ENCODE measurements at places on chromosomes 13 and 19.

GRCh38 chr13:50740052-50740741 lies 103.3 kb downstream of the DLEU7 start:
- DNase-seq: no peak

DNA sequence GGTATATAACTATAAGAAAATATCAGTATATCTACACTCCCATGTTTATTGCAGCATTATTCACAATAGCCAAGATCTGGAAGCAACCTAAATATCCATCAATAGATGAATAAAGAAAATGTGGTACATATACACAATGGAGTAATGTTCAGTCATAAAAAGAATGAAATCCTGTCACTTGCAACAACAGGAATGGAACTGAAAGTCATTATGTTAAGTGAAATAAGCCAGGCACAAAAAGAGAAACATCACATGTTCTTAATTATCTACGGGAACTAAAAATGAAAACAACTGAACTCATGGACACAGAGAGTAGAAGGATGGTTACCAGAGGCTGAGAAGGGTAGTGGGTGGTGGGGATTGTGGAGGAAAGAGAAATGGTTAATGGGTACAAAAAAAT lies 665.2 kb downstream of the TBC1D4 start:
- DNase-seq: no peak

GRCh38 chr19:9189535-9189934 lies 10.8 kb downstream of the OR7D2 start:
- DNase-seq: no peak

GRCh38 chr13:84903391-84903790 lies 895.8 kb downstream of the SLITRK6 start:
- no peak for DNase-seq

DNA sequence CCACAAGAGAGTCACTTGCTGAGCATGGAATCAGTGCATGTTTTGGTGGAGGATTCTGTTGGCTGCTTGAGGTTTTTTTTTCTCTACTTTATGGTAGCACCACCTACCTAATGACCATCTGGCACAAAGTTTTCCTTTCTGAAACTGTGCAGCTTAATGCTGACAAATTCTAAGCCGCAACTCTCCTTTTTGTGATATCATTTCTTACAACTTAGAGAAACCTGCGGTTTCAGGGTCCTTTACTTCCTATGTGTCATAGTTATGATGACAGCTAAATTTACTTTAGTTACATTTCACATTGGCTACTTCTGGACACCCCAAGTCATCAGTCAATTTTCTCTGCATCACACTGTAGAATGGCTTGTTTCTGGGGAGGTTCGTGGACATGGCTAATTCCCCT lies 115.4 kb upstream of the TMTC4 start:
- no peak for DNase-seq

- DNase-seq: no peak
Observed at GRCh38 chr19:39819786-39820185, 14.2 kb downstream of the DYRK1B start.

DNA sequence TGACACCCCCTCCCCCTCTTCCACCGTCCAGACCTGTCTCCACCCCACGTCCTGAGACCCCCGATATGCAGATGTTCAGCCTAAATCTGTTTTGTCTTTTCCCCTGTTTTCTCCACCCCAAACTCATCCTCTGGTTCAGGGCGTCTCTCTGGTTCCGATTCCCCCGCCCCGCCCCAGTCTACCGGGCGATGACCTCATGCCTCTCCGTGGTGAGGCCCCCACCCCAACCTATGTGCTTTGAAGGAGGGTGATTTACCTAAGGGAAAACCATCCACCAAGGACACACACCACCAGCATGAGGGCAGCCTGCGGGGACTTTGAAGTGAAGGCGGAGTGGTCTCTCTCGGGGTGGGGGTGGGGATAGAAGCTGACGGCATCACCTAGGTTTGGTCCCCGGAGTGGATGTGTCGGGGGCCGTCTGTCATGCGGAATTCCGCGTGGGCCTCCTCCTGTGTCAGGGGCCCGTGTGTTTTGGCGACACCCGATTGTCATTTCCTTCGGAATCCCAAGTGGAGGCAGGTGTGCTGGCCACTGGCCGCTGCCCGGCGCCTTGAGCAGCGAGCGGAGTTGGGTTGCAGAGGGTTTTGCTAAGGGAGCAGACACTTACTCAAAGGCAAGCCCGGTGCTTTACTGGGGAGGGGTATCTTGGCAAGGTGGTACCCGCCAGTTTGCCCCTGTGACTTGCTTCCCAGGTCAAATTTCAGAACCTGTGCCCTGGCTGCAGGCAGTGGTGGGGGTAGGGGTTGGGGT lies 1.4 kb downstream of the FZR1 start:
- DNase-seq: no peak

DNA sequence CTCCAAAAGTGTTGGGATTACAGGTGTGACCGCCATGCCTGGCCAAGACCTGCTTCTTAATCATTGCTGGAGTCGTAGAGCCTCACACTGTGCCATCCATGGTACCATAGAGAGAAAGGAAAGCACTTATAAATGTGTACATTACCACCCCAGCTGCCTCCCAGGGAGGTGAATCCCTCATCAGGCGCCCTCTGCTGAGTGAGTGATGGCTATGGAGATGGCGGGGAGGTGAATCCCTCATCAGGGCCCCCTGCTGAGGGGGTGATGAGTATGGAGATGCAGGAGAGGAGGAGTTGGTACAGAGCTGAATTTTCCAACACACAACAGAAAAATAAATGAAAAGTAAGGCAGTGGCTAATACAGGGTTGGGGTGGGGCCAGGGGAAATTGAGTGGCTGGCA lies 263.4 kb downstream of the UQCRFS1 start:
- DNase-seq: no peak

GRCh38 chr19:3950871-3951861 lies 18.3 kb downstream of the NMRK2 start:
- DNase-seq: no peak

DNA sequence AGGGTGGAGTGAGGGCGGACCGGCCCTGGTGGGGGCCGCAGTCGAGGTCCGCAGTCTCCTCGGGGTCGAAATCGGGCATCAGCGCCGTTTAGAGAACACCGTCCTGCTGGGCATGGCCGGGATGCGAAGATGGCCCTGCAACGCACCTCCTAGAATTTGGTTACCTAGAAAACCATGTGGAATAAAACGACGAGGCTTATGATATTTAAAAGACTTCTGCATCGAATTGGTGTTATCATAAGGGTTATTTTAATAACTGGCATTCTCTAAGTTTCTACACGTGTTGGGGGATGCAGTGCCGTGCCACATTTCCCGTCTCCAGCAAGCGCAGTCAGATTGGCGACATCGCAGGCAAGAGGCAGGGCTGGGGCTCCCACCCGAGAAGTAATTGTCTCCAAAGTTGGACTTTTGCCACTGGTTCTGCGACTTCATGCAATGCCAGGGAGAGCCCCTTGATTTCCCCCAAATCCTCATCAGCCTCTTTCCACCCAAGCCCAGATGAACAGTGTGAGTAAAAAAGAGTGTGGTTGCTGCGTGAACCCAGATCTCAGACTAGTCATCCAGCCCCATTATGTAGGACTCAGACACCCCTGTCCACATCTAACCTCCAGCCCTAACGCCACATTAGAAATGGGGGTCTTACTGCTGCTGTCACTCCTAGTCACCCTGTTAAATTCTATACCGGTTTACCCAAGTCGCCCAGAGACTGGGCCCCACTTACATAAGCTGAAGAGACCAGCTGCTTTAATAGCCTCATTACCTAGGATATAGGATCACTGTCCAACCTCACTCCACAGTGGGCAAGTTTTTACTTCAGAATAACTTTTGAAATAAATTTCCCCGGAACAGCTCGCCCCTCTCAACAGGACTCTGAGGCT lies 571 bp upstream of the DHRS12 start:
- DNase-seq: no peak

- DNase-seq: no peak
Observed at GRCh38 chr19:54209811-54210494, 9.3 kb downstream of the RPS9 start.

DNA sequence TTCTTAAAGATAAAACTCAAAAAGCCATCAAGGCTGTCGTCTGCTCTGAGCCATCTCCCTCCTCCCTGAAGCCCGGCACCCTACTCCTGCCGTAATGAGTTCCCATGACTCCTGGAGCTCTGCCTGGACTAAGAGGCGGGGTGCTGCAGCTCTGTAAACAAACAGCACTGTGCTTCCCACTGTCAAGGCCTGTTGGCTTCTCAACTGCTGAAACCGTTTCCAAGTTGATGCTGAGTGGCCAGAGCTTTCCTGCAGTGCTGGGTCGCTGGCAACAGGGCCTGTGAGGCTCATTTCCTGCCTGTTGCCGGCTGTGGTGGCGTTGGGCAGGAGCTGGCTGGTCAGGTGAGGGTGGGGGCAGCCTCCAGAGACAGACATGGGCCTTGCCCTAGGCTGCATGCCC lies 26.7 kb upstream of the ISYNA1 start:
- DNase-seq: peak; percentile 54

DNA sequence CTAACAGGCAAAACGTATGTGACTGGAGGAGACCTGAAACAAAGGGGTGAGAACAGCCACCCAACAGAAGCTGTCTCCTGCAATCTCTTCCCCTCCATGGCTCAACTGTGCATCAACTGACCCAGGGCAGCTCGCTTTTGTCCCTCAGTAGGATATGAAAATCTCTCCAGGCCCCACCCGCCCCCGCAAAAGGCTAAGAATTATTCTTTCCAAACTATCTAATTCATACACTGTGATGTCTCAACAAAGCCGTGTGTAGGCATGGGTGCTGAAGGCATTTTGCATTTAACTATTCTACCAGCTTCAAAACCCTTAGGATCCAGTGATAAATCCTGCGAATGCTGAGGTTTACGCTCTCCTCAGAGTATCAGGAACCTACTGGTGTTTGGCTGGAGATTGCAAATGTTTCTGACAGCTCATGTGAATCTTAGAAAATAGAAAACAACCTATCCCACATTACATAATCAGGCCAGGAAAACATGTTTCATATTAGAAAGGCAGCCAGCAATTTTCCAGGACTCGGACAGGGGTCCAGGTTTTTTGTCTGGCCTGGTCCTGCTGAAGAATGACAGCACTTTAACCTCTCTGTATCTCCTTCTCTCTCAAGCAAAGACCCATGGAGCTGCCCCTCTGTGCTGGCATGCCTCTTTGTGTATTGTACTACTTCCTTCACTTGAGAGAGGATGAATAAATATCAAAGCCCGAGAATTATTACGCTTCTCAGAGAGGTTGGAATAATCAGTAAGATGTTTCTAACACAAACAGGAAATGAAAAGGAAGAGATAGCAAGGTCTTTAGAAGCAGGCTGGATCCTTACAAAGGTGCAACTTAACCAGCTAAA lies 17.3 kb downstream of the DHRS12 start:
- no peak for DNase-seq

DNA sequence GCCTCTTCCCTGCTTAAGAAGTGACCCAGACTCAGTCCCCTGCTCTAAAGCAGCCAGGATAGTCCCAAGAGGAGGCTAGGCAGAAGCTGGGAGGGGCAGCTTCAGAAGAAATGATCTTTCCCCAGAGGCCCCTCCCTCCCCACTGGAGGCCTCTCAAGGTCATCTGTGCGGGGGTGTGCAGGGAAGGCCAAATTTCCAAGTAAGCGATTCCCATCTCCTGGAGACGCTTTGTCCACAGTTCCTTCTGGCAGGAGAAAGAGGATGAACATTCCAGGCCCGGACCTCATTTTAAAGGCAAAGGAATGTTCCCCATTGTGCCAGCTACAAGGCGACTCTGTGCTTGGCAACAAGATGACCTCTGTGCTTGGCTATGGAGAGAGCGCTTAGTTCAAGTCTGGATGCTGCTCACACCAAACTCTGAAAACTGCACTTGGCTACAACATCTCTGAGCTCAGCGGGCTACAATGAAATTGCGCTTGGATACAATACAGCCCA lies 23.5 kb downstream of the COL5A3 start:
- DNase-seq: peak; percentile 15

GRCh38 chr19:33713194-33713593 lies 83.5 kb upstream of the KCTD15 start:
- no peak for DNase-seq

GRCh38 chr13:70729369-70729768 lies 621.1 kb upstream of the KLHL1 start:
- no peak for DNase-seq

DNA sequence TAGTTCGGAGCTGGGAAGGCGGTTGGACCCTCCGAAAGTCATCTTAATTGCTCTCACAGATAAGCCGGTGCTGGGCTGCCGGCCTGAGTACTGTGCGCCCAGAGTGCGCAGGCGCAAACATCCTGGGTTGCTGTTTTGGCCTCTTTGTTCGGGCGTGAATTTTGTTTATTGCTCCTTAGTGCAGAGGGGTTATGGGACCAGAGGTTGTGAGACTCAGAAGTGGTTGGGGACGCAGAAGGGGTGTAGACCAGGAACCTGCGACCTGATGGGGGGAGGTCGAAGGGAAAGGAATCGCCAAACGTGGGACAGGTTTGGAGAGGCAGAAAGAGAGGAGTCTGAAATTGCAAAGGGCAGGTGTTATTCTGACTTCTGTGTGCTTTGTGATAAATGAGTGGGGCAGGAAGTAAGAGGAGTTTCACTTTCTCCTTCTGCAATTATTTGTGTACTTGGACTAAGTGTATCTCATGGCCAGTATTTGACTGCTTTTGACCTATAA lies 607 bp upstream of the ZNF566 start:
- DNase-seq: peak; percentile 74

DNA sequence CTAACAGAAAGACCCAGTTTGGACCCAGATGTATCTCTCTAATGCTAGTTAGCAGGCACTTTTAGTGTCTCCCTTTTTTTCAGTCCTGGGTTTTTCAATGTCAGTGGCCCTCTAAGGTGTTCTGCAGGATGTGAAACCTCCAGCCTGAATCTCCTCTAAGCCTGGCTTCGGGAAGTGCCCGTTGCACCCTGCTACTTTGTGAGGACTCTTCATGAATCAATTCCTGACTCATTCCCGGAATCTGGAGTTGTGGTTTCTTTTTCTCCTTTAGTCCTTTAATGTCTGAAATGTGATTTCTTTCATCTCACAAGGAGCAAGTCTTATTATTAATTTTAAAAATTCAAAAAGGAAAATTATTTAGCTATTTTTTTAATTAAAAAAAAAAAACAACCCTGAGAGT lies 116.0 kb downstream of the ZNF536 start:
- no peak for DNase-seq

- DNase-seq: no peak
Observed at GRCh38 chr13:77323858-77324257, 3.0 kb downstream of the MYCBP2 start.
